ENCODE measurements at places on chromosomes 6 and 20. TPM values are rescaled to one million over a fixed set of nuclear protein-coding genes. Genes with fewer than 3 reads are reported as not detected.

The FAM184A gene
- 0.54 TPM for total RNA-seq

The ZNF217 gene
- 21.4 TPM for total RNA-seq

The EPPIN gene
- not detected for total RNA-seq

The PDYN gene
- total RNA-seq, result not detected

GRCh38 chr20:46088409-46089166 is 1.2 kb downstream of the NCOA5 start:
- DNase-seq, result no peak

- DNase-seq, result no peak
Measured at GRCh38 chr20:34023937-34024722, 30.4 kb downstream of the RALY start.

- no peak for DNase-seq
Measured at GRCh38 chr20:54167909-54168872, 5.6 kb downstream of the CYP24A1 start.

GRCh38 chr6:8014947-8015346 is 49.2 kb downstream of the BLOC1S5 start:
- DNase-seq, result no peak

- DNase-seq, result no peak
Measured at GRCh38 chr6:170284126-170284773, 6.6 kb downstream of the DLL1 start.

DNA sequence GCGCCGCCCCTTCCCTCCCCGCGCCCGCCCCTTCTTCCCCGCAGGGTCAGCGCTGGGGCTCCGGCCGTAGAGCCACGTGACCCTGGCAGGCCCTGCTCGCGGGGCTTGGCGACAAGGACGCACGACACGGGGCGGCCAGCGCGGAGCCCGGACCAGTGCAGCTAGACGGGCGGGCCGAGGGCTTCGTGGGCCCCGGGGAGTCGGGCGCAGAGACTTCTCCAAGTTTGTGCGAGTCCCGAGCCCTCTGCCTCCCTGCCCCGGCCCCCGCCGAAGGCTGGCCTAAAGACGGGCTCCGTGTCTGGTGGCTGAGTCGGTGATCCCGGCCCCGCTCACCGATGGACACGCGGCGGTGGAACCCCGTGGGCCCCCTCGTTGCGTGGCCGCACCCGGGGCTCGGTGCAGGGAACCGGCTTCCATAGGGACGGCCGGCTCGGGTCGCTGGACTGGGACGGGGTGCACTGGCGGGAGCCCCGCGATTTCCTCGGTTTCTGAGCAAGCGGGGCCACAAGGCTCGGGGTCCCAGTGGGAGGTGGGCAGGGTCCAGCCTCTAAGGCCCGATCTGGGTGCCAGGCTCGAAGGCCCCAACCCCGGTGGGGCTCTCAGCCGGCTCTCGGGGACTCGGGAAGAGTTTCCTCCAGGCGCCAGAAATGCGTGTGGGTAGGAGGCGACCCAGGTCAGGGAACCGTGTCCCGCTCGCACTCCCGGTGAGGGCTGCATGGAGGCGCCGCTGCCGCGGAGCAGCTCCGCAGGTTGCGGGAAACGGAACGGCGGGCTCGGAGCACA is 452 bp upstream of the GATA5 start:
- no peak for DNase-seq

- no peak for DNase-seq
Measured at GRCh38 chr6:3489961-3490624, 33.2 kb upstream of the SLC22A23 start.

GRCh38 chr6:158262755-158263154 is 49.5 kb upstream of the TULP4 start:
- DNase-seq, result no peak

DNA sequence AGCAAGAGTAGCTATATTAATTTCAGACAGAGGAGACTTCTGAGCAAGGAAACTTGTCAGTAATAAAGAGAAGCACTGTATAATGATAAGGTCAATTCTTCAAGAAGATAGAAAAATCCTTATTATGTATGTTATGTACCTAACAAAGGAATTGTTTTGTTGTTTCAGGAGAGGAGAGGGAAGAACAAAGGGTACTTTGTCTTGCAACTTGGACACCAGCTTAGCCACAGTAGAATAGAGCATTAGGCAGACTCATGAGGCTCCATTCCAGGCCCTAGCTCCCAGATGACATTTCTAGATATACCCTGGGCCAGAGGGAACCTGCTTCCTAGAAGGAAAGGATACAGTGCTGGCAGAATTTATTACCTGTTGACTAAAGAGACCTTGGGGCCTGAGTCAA is 6.5 kb upstream of the NUS1 start:
- DNase-seq, result no peak

- no peak for DNase-seq
Measured at GRCh38 chr6:22954749-22955385, 385.5 kb downstream of the HDGFL1 start.

DNA sequence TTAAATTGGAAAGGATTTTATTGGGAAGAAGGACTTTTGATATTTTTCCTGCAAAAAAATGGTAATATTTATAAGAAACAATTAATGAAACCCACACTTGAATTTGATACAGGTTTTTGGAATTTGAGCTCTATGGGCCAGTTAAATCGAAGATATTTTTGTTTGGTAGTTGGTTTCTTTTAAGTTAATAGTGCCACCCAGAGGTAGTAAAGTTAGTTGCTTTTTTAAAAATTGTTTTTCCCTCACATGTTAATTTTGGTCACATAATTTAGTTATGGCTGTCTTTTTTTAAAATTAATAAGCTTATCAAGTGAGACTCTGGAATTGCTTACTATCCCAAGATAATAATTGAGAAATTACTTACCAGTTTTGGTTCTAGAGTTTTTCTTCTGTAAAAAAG is 7.1 kb downstream of the PRIM2 start:
- DNase-seq, result no peak

GRCh38 chr6:53795702-53796450 is 1.1 kb downstream of the LRRC1 start:
- no peak for DNase-seq

DNA sequence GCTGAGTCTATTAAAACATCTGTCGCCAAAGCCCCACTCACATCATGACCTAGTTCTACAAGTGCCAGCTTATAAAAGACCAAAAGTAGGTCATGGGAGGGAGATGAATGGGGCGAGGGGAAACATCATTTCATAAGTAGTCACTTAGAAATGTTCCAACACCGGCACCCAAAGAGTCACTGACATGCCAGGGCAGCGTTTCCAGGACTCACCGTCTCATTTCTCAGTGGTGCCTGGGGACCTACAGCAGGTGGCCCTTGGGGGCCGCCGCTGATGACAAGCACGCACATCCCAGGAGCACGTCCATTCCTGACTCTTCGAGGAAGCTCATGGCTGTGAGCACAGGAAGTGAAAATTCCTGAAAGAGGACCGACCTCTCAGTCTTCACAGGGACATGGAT is 260.4 kb downstream of the CDH4 start:
- no peak for DNase-seq

DNA sequence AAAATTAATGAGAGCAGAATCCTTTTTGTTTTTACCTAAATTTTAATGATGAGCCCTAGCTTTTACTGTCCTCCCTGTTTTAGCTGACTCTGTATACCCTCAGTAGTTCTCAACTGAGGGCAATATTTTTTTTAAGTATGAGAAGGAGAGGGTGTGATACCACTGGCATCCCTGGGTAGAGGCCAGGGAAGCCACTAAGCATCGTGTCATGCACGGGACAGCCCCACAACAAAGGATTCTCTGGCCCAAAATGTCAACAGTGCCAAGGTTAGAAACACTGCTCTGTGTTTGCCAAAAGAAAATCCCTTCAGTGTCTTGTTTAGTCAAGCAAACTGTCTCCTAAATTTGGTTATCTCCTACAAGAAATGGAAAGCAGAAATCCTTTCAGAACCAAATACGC is 210.4 kb downstream of the KCNQ5 start:
- DNase-seq, result no peak

GRCh38 chr20:23096097-23096496 is 10.0 kb upstream of the CD93 start:
- no peak for DNase-seq

DNA sequence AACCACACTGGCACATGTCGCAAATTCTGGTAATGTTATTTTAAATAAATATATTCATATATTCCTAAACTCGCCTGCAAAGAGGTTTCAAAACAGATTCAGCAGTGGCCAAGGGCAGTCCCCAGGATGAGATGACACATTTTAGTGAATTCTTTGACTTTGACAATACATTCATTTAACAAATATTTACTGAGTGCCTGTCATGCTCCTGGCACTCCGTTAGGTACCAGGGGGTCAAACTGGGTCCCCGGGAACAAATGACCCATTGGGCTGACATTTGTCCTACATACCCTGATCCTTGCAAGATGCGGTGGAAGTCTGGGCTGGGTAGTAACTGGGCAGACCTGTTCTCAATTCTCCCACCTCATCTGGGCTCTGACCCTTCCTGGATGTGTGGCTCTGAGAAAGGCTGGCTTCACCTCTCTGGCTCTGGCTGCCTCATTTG is 74.9 kb downstream of the FYN start:
- no peak for DNase-seq

DNA sequence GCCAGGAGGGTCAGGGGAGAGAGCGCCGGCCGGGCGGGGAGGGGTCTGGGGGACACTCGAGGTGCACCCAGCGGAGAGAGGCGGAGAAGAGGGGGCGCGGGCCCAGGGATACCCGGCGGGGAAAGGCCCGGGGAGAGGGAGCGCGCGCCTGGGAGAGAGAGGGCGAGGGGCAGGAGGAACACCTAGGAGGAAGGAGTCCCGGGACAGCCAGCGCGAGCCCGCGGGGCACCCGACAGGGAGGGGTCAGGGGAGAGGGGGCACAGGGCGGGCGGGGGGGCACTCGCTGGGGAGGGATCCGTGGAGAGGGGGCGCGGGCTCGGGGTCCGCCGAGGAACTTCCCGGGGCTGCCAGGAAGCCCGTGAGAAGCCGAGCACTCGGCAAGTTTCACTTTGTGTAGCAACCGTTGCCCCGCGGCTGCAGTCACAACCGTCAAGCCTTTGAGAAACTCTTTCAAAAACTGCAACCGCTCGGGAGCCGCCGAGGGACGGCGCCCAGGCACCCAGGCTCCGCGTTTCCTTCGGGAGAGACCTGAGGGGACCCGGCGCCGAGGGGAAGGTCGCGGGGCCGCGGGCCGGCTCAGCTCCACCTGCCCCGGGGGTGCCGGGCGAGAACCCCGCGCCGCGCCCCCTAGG is 471 bp downstream of the EZR start:
- DNase-seq, result no peak

GRCh38 chr20:34427784-34428183 is 64.7 kb downstream of the ITCH start:
- no peak for DNase-seq

All from thoracic aorta (tissue), 2 donors.